DMS 273 treated with DMSO at 0.1 percent for 48 hours (cell line): ENCODE measurements at places on chromosomes 6 and 20.

GRCh38 chr20:63119121-63119962, 96.6 kb downstream of the YTHDF1 start:
- DNase-seq, result no peak

DNA sequence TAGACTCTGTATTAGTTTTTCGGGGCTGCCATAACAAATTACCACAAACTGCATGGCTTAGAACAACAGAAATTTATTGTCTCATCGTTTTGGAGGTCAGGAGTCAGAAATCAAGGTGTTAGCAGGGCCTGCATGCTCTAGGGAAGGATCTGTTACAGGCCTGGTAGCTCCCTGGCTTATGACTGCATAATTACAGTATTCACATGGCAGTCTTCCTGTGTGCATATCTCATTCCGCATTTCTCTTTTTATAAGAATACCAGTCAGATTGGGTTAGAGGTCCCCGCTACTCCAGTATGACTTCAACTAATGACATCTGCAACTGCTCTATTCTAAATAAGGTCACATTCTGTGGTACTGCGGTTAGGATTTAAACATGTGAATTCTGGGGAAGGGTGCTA, 59.3 kb upstream of the SLC2A12 start:
- DNase-seq, result no peak

DNA sequence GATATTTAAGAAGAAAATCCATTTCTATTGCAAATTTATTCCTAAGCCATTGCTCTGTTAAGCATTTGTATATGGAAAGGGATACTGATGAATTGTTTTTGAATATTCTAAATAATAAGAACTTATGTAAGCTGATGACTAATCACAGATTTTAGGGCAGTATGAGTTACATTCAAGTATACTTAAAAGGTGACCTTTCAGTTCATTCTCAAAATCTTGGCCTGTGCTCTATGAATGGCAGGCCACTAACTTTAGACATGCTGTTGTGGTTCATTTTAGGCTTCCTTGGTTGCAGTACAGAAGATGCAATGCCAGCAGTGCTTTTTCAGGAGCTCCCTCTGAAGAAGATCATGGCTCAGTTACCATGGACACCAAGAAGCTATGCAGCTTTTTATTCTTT, 380.4 kb downstream of the CENPW start:
- DNase-seq, result no peak

DNA sequence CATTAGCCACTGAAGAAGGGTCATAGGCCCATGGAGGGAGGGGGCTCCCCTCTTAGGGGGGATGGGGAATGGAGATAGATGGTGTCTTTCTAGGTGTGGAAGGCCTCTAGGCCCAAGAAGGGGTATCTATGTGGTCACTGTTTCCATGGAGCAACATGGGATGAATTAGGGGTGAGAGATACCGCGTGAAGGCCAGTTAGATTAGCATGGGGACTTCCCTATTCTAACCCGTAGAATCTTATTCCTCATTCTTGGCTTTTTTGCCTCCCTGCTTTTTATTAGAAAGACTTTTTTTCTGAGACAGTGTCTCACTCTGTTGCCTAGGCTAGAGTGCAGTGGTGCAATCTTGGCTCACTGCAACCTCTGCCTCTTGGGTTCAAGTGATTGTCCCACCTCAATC, 3.2 kb downstream of the RAB44 start:
- no peak for DNase-seq

DNA sequence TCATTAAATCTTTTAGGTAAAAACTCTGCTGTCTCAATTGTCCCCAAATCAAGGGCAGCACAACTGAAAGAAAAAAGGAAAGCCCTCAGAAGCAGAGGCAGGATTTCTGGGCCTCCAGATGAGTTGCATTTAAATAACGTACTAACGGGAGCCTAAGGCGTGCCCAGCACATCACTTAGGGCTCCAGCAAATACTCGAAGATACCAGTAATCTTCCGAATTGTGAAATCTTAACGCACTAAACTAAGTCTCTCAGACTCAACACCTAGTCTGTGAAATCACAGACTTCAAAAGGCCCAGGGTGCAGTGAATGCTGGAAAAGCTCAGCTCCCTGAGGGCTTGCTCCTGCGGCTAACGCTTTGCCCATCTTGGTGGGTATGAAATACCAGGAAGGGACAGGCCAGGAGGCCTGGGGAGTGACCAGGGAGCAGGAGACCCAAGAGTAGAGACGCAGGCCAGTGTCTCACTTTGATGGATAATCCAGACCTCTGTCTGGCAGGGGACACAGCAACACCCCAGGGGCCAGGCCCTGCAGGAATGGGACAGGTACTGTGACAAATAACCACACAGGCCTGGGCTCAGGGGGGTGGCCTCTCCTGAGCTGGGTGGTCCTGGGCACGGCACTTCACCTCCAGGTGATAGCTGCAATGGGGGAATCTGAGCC, 36.4 kb downstream of the RRBP1 start:
- no peak for DNase-seq

DNA sequence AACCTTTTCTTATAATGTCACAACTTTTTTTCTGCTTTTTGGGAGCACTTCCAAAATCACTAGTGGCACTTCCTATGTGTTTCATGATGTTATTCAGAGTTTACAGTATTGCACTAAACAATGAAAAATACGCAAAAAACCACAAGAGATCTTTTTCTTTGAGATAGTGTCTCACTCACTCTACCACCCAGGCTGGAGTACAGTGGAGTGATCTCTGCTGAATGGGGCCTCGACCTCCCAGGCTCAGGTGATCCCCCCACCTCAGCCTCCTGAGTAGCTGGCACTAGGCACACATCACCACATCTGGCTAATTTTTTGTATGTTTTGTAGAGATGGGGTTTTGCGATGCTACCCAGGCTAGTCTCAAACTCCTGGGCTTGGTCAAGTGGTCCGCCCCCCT, 158.7 kb downstream of the COL21A1 start:
- DNase-seq, result no peak

GRCh38 chr6:144008120-144008811, at the start of gene PLAGL1:
PLAGL1 (minus strand) TSS chr6:144008259; CDS start chr6:143948136, 60,123 bp downstream.
- no peak for DNase-seq

- DNase-seq, result no peak
These were observed 355.2 kb upstream of the ARID1B start for GRCh38 chr6:156421933-156422332.

DNA sequence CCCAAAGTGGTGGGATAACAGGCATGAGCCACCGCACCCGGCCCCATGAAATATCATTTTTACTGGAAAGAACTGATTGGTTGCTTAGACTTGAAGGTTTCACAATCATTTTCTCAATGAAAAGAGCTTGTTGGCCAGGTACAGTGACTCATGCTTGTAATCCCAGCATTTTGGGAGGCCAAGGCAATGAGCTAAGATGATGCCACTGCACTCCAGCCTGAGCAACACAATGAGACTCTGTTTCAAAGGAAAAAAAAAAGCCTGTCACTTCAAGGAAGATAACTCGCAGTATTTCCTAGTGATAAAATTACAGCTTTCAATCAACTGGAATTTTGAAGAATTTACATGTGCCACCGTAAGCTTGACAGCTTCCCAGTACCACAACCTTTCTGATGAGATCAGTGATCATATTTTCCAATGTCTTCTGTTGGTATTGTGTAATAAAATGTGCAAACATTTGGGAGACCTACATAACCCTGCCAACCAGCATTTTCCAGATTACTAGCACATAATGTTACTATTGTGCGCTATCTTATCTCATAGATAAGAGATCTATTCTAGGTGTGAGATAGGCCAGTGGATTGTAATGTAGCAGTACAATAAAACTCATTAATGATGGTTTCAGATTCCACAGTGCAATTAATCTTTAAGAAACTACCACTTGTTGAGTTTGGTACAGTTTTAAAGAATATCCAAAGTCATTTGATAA, 7.2 kb downstream of the PNLDC1 start:
- no peak for DNase-seq

- no peak for DNase-seq
These were observed 117.4 kb downstream of the TTLL2 start for GRCh38 chr6:167442245-167442644.

DNA sequence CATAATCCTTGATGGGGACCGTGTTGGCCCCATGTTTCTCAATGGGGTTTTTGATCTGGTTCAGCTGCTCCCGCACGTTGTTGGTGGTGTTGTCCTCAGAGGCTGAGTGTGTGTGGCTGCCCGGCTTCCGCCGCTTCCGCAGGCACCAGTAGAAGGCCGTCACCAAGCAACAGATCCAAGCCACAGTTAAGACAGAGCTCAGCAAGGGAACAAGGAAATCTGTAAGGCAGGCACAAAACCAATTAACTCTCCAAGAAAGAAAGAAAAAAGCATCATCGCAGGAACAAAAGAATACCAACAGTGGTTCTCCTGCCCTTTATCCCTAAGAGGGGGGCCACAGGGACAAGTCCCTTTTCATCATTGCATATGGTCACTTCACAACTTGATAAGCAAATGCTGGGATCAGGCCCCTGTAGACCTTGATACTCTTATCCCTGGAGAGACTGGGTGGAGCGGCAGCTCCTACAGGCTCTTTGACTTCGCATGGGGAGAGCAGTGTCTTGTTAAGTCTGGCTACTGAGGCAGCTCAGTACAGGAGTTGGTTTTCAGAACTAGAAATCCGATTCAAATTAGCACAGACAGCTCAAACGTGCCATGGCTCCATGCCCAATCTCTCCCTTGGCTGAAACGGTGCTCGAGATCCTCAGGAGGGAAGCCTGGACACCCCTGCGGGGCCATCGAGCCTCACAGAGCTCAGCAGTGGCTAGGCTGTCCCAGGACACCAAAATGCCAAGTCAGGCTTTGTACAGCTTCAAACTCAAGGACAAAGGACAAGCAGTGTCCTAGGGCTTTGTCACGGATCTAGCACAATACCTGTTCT, 33.9 kb downstream of the JAG1 start:
- DNase-seq, result no peak

GRCh38 chr6:147057188-147057587, 147.0 kb upstream of the STXBP5 start:
- no peak for DNase-seq

- DNase-seq, result no peak
These were observed 104.8 kb upstream of the LY86 start for GRCh38 chr6:6483733-6484132.

DNA sequence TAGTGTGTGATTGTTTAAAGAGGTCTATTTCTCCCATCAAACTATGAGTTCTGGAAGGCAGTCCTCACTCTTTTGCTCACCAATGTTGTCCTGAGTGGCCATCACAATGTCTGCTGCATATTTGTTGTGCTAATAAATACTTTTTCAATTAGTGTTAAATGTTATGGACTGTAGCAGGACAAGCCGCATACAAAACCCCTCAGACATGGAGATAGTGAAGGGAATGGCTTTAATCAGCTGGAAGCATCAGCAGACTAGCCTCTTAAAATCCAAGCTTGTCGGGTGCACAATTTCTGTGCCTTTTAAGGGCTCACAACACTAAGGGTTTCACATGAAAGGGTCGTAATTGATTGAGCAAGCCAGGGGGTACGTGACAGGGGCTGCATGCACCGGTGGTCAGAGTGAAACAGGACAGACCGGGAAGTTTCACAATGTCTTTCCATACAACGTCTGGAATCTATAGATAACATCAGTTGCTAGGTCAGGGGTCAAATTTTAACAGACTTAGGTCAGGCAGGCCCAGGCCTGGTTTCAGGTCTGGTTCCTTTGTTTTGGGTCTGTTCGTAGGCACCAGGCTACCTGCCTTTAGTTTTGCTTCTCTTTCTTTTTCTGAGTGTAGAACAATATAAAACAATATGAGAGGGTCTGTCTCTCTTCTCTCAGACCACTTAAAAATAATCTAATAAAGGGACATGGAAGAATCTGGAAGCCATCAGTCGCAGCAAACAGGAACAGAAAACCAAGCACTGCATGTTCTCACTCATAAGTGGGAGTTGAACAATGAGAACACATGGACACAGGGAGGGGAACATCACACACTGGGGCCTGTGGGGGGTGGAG, 327.6 kb upstream of the HTR1E start:
- DNase-seq, result no peak

GRCh38 chr6:31079656-31080261, 32.6 kb downstream of the C6orf15 start:
- no peak for DNase-seq

- no peak for DNase-seq
These were observed 977 bp downstream of the HMGN4 start for GRCh38 chr6:26539071-26539615.

DNA sequence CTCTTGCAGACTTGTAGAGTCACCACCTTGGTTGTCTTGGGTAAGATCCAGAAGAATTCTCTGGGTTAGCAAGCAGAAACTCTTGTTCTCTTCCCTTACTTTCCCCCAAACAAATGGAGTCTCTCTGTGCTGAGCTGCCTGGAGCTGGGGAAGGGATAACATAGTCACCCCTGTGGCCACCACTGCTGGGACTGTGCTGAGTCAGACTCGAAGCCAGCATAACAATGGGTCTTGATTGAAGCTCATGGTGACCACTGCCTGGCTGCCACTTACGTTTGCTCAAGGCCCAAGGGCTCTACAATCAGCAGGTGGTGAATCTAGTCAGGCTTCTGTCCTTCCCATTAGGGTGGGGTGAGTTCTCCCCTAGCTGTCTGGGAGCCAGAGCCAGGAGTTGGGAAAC, 15.4 kb upstream of the ERVFRD-1 start:
- no peak for DNase-seq

DNA sequence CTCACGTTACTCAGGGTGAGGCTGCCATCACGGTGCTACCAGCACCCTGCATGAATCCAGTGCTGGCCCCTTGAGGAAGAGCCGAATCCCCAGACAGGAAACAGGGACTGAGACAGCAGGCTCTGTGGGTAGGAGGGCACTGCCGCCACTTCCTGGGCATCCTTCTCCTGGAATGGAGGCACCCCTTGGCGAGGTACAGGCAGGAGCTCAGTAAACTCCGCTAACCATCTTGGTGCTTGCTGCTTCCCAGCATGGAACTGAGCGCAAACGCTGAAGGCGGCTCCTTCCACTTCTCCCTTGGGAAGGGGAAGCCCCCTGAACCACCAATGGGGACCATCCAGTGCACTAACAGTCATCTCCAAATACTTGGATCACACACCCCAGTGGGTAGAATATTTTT, 13.5 kb upstream of the CCDC167 start:
- DNase-seq, result no peak

- no peak for DNase-seq
These were observed 283.7 kb downstream of the BTBD3 start for GRCh38 chr20:12201289-12201991.

GRCh38 chr20:942611-943010, 26.5 kb upstream of the ANGPT4 start:
- no peak for DNase-seq

DNA sequence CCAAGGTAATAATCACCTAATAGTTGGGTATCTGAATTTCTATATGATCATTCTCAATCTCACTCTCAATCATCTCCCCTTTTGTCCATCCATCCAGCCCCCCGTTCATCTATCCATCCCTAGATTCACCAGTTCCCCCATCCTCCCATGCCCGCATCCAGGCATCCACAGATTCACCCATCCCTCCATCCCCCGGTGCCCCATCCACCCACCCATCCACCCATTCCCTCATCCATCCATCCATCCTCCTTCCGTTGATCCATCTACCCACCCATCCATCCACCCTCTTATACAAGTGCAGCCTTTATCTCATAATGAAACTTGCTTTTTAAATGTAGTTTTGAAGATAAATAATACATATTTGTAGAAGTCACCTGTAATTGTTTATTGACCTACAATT, 76.5 kb downstream of the EYA4 start:
- DNase-seq, result no peak
